ENCODE measurements at places on chromosomes 4 and X.

- no peak for DNase-seq
Measured at GRCh38 chrX:124239324-124239723, 93.1 kb upstream of the TEX13D start.

DNA sequence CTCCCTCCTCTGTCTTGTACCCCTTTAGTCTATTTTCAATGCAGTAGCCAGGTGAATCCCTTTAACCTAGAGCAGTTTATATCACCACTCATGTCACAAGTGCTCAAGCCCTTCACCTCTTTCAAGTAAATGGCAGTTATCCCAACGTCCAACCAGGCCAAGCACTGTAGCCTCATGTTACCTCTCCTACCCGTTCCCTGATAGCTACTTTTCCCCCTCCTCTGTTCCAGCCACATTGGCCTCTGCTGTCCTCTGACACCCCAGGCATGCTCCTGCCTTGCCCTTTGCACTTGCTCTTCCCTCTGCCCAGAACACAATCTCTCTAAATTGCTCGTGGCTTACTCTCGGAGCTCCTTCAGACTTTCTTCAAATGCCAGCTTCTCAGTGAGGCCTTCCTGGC is 15.2 kb downstream of the GUCY1B1 start:
- DNase-seq = no peak

- DNase-seq = no peak
Measured at GRCh38 chr4:94334962-94335361, 7.7 kb downstream of the HPGDS start.

DNA sequence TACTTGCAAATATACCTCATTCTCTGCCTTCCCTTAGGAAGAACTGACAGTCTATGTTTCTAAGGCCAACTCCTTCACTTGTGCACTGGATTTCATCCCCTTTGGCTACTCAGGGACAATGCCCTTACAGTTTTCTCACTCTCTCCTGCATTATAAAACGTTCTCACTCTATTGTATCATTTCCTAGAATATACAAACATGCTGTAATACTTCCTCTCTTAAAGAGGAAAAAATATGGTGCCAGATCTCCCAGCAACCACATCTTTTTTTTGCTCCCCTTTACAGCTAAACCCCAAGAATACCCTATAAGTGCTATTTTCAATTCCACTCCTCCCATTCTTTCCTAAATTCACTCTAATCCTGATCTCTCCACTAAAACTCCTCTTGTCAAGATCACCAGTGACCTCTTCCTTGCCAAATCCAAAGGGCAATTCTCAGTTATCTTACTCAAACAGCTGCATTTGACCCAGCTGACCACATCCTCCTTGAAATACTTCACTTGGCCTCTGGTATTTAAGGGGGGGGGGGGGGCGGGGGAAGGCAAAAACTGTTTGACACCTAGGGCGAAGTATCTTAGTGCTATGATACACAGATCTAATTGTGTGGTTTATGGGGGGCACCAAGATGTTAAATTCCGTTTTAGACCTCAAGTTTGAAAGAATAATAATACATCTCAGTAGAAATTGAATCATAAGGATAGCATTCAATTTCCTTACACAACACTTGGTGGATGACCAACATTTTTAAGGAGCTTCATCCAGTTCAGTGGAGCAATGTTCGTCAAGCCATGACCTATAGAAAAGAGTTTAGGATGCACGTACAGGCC is 1.6 kb downstream of the RCHY1 start:
- no peak for DNase-seq

DNA sequence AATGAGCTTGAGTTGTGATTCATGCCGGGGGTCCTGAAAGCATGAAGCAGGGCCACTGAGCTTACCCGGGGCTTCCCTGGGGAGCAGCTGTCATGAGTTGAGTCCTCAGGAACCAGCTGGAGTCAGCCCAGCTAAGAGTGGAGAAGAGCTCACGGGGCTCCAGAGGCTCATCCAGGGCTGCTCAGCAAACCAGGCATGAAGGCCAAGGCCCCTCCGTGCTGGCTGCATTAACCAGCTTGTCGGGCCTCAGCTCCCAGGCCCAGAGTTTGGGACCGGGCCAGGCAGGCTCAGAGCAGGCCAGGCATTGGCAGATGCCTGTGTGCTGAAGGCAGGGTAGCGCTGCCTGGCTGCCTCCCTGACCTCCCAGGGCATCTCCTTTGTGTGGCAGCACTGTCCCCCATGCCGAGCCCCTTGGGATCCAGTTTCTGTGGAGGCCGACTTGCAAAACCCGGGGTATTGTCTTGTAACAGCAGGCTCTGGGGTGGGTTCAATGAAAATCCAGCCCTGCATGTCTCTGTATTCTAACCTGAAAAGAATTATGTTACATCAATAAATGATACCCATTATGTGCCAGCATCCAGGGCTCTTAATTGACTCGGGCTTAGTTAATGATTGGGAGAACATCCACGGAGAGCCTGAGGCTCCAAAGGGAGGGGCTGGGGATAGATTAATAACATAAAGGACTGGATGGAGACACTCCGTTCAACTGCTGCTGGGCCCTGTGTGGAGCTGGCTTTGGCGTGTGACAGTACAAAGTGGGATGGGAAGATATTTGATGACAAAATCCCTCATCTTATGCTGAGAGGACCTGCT is 68.0 kb upstream of the MSX1 start:
- no peak for DNase-seq

- DNase-seq = no peak
Measured at GRCh38 chr4:156505341-156505955, 466.2 kb downstream of the PDGFC start.

GRCh38 chrX:71998836-71999509 is 88.3 kb downstream of the NHSL2 start:
- DNase-seq = no peak

GRCh38 chr4:127148165-127148564 is 484.6 kb upstream of the INTU start:
- no peak for DNase-seq

GRCh38 chr4:182105416-182105815 is 137.8 kb upstream of the TENM3 start:
- DNase-seq = no peak

GRCh38 chr4:77821775-77822174 is 2.6 kb upstream of the CNOT6L start:
- no peak for DNase-seq

DNA sequence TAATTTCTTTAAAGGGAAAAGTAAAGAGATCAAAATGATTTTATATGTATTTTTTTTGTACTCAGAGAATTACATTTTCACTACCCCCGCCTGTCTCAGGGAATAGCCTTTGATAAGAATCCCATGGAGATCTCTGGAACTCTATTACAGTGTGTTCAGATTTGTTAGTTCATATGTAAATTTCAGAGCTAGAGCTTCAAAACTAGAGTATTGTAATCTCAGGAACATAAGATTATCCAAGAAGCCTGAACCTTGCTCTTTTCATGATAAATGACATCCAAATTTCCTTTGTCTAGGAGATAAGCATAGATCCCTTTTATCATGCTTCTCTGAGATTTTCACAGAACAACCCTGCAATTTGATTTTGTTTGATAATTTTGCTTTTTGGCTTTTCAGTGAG is 82.9 kb downstream of the PDK3 start:
- DNase-seq = no peak

GRCh38 chr4:170691168-170691567 is 601.4 kb upstream of the AADAT start:
- DNase-seq = no peak

- no peak for DNase-seq
Measured at GRCh38 chrX:15645266-15645665, 19.3 kb downstream of the CLTRN start.

DNA sequence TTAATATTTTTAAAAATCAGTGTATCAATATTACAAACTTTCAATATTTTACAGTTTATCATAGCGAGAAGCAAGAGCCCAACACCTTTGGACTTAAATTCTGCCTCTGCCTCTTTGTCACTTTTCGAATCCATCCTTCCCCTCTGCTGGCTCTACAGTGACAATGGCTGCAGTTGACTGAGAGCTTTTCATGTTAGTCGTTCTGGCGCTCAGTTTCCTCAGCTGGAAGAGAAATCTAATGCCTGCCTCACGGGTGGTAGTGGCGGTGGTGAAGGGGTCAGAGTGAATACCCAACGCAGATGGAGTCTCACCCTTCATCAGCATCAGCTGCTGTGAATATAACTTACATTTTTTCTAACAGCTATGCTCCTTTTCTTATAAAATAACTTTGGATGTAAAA is 144.8 kb downstream of the NWD2 start:
- no peak for DNase-seq

DNA sequence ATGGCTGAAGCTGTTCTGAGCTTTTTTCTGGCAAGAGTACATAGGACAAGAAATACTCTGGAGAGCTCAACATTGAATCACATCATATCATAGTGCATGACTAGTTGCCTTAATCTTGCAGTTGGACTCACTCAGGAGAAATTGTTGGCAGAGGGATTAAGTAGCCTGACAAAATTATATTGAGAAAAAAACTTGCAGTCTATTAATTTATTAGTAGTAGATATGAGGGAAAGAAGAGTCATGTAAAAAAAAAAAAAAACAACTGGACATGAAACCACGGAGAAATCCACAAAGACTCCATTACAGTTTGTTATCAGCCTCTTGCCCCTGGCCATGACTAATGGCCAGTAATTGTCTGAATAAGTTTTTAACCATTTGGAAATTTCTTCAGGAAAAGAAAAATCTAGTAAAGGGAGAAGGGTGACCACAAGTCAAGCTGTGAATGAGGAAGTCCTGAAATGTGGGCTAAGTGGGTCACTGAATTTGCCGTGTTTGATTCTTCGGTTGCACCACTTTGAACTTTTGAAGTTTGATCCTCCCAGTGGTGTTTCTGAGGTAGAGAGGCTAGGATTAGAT is 45.6 kb downstream of the FHL1 start:
- DNase-seq = no peak

GRCh38 chr4:41976775-41977516 is 4.6 kb upstream of the DCAF4L1 start:
- DNase-seq = no peak

- DNase-seq = no peak
Measured at GRCh38 chr4:57639561-57640382, 529.6 kb upstream of the IGFBP7 start.

DNA sequence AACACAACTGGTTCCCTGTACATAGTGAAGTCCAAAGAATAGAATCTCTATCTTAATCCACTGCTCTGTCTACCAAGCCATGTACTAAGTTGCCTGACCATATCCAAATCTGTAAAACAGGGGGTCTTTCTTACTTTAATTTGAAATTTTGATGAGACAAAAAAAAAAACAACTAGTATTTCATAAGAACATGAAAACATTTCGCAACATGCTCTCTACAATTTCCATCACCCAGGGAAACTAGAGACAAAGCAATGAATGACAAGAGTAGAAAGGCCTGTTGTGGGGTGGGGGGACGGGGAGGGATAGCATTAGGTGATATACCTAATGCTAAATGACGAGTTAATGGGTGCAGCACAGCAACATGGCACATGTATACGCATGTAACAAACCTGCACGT is 279.9 kb downstream of the PPP3CA start:
- no peak for DNase-seq

GRCh38 chr4:77802402-77802801 is 16.8 kb downstream of the CNOT6L start:
- no peak for DNase-seq

DNA sequence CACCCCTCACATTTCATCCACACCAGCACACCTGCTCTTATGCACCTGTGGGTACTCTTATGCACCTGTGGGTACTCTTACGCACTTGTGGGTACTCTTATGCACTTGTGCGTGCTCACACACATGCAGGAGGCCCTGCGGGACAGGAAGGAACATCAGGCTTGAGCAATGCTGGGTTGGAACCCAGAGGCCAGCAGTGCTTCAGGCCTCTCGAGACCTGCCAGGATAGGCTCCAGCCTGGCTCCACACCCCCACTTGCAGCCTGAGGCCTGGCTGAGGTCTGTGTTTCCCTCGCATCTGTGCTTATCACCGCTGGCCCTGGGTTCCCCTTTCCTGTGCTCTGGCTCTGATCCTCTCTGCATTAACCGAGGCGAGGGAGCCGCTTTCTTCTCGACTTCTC is 34.7 kb downstream of the SORCS2 start:
- DNase-seq = no peak

- no peak for DNase-seq
Measured at GRCh38 chr4:28354880-28355656, 1494.4 kb downstream of the STIM2 start.

- no peak for DNase-seq
Measured at GRCh38 chr4:98779088-98779487, 120.7 kb upstream of the TSPAN5 start.

GRCh38 chrX:151228935-151229334 is 52.6 kb downstream of the GPR50 start:
- no peak for DNase-seq

GRCh38 chr4:152156442-152156841 is 379.4 kb downstream of the FBXW7 start:
- DNase-seq = no peak

GRCh38 chr4:46550471-46550870 is 160.5 kb upstream of the GABRA2 start:
- no peak for DNase-seq

DNA sequence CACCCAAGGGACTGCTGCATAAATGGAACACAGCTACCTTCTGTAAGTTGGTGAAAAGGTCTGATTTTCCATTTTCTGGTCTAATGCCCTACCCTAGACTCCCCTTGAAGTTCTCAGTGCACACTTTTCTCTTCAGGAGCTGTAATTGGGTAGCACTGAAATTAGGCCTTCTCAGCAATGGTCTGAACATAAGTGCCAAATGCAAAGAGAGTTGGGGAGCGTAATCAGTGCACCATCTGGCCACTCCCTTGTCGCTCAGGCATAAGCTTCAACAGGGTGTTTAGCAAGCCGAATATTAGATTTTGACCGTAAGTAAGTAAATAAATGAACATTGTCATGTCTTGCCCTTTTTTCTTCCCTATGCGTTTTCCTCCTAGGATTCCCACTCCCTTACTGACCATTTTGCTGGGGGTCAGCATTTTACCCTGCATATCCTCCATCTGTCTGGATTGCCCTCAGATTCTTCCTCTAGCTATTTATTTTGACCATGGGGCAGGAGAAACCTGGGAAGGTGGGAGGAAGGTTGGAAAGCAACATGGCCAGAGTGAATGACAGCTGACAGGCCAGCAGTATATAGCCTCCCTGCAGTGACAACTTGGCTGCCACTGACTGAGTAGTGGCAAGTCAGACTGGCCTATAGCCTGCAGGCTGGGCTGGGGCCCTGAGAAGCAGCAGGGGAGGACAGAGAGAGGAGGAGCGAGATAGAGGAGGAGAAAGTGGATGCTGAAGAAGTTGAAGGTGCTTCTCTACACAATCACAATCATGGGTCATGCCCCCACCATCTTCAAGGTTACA is 2.7 kb downstream of the NHSL2 start:
- DNase-seq = no peak

DNA sequence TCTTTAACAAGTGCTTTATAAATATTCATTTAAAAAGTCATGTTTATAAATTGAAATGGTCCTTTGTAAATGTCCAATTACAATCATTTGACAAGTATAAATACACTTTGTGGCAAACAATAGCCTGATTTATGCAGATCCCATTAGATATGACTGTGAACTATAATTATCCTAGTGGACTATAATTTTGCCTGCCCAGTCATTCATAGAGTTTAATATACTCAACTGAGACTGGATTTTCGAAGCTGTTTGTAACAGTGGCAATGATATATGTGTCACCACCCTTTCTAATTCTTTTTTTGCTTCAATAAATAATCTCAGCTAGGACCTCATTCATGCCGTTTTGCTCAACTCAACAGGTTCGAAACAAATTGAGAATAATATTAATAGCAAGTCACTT is 732.0 kb downstream of the PCDH18 start:
- no peak for DNase-seq
